Natural killer cell (primary cell): ENCODE measurements at places on chromosomes 3 and 15. TPM values are rescaled to one million over a fixed set of nuclear protein-coding genes. Genes with fewer than 3 reads are reported as not detected.

BFSP2 gene
- not detected for total RNA-seq

DNA sequence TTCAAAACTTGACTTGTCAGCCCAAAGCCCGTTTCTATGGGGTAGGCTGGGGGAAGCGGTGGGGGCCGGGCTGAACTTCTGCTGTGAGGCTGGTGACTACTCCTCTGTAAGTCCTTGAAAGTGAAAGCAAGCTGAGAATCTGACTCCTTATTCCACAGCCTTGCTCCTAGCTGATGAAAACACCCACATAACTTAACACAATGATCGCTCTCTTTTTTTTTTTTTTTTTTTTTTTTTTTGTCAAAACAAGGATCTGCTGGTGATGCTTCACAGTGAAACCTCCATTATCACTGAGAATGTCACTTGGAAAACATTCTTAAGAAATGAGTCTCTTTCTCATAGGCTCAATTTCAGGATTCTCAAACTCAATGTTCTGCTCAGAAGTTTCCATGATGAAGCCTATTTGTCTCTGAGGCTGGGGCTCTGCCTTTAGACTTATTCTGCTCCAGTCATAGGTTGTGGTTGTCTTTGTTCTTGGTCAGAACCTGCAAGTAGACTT, 31.4 kb upstream of the TKT start:
- DNase-seq = no peak

LIPH gene
- 0.09 TPM for total RNA-seq

SUCNR1 gene
- total RNA-seq = 0.23 TPM

DNA sequence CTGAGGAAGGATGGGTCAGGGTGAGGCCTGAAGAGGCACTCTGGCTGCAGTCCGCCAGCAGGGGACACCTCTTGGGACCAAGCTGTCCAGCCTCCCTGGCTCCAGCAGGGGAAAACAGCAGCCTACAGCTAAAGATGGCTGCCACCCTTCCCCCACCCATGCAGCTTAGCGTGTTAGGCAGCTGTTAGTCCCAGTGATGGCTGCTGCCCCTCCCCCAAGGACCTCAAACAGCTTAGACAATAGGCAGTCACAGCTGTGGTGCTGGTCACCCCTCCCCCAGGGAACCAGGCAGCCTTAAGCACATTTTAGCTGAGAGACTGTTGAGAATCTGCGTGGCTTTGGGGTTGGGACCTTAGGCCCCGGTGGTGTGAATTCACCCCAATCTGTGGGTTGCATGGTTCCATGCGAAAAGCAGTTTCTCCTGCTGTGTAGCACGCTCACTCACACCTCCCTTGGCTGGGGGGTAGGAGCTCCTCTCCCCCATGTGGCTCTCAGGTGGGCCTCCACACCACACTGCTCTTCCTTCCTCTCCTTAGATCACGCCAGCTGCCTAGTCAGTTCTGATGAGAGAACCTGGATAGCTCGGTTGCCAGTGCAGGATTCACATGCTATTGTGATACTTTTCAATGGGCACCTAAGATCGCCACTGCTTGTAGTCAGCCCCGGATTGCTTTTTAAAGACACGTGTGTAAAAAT, 140.5 kb upstream of the CADPS start:
- DNase-seq = no peak

SPINK8 gene
- not detected for total RNA-seq

- DNase-seq = no peak
Measured at GRCh38 chr3:87088430-87088992, 97.6 kb upstream of the VGLL3 start.

GRCh38 chr3:81651139-81651538, 110.3 kb downstream of the GBE1 start:
- no peak for DNase-seq

- no peak for DNase-seq
Measured at GRCh38 chr3:81936817-81937216, 175.4 kb upstream of the GBE1 start.

PCCB gene
- 17.8 TPM for total RNA-seq

GRCh38 chr3:39637807-39638206, 170.3 kb downstream of the MOBP start:
- DNase-seq = no peak

PIAS1 gene
- 94.7 TPM for total RNA-seq

DNA sequence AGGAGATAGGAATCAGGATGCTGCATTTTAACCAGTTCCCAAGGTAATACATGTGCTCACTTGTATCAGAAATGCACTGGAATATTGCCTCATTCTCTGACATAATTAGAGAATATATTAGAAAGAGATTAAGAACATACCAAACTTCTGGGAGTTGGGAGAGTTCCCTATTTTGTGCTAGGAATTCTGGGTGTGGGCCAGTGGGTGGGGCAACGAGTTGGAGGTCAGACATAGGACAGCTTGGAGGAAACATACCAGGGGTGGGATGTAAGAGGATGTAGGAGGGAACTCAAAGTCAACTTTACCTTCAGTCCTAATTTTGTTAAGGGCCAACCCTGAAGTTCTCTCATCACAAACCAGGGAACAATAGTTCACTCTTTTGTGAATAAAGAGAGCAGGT, 83.6 kb downstream of the SLC7A14 start:
- DNase-seq = no peak

DNA sequence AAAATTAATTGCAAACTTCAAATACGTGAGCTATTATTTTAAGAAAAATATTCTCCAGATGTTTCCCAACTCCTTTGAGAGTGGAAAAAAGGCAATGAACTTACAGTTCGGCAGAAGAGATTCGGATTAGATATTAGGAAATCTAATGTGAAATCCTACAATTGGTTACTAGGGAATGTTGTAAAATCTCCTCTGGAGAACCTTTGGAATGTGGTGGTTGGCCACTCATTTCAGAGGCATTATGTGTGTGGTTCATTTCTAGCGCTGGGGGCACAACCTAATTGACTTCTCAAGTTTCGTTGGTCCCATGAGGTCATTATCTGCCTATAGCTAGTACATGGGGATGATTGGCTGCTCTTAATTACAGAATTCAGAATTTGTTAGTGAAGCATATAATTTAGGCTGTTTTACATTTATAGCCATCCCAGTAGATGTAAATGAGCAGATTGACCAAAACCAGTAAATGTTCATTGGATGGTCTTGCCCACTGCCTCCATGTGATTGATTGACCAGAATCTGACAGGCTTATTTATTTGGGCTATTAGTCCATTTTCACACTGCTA, 34.6 kb upstream of the CMSS1 start:
- no peak for DNase-seq

DNA sequence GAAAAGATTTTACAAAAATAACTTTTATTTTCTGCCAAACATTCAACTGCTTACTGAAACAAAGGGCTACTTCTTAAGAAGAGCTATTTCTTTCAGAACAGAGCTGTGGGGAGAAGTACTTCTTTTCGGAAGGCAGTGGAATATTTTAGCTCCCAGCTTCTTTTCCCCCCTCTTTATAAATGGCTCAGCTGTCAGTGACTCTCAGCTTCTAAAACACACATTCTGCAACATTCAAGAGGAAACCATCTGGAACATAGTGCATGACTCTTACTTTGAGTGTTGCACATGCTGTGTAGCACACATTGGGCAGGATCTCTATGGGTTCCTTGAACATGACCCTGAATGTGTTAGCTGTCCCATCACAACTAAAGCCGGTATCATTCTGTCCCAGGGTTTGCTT, 7.0 kb upstream of the C15orf40 start:
- DNase-seq = no peak

TRIM69 gene
- 16.3 TPM for total RNA-seq

IVD gene
- 67.3 TPM for total RNA-seq

NRG4 gene
- not detected for total RNA-seq
